H9 (cell line): ENCODE measurements at places on chromosomes 7 and 10.

- no peaks in the 10 kb centered on the region for H3K36me3 ChIP-seq
- no peak overlapping the region for H3K4me3 ChIP-seq
- H3K4me1 ChIP-seq = peaks cover 4% of the 10 kb centered on the region; the same call in 1 of the 2 replicates
- no peak overlapping the region for H3K27ac ChIP-seq
- DNase-seq = no peak
Measured at GRCh38 chr10:76946270-76946669, 691.3 kb downstream of the KCNMA1 start.

DNA sequence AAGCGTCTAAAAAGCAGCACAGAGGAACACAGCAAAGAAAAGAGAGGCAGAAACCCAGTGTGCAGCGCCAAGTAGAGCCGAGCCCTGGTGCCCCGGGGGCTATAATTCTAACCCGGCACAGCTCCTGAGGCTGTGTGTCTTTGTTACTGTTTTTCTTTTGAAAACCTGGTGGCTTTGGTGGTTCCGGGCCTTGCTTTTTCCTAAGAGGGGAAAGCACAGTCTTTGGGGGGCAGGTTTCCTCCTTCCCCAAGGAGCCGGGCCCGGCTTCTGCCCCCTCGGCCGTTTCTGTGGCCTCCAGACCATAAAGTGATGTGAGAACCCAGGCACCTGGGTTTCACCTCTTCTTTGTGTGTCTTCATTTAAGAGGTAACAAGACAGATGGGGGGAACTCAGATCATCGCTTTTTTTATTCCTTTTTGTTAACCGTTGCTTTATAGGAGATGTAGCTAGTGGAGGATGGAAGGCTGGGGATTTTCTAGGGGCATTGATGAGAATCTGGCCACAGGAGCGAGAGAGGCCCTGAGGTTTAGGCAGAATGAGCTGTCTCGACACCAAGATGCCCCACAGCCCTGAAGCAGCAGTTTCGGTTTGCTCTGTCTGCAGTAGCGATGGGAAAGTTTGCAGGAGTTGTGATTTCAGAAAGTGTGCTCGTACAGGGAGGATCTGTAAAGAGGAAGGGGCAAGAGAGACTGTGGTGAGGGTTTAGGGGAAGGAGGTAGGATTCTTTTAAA is 367.8 kb upstream of the GALNT17 start:
- H3K27ac ChIP-seq = no peak overlapping the region
- no peak overlapping the region for H3K4me3 ChIP-seq
- no peaks in the 10 kb centered on the region for H3K4me1 ChIP-seq
- H3K36me3 ChIP-seq = peaks cover 38% of the 10 kb centered on the region; the same call in 2 of the 3 replicates

- no peaks in the 10 kb centered on the region for H3K27me3 ChIP-seq
- peaks cover 39% of the 10 kb centered on the region for H3K36me3 ChIP-seq
- no peak for DNase-seq
- no peak overlapping the region; the same call in 2 of the 3 replicates for H3K4me3 ChIP-seq
- H3K4me1 ChIP-seq = peaks cover 2% of the 10 kb centered on the region; the same call in 1 of the 2 replicates
- no peak overlapping the region for H3K27ac ChIP-seq
Measured at GRCh38 chr7:22867003-22867402, 44.4 kb upstream of the TOMM7 start.

- no peak for DNase-seq
- peaks cover 12% of the 10 kb centered on the region for H3K4me1 ChIP-seq
- H3K27me3 ChIP-seq = no peaks in the 10 kb centered on the region; the same call in 1 of the 2 replicates
- no peak overlapping the region for H3K27ac ChIP-seq
Measured at GRCh38 chr10:44395902-44396670, 11.2 kb upstream of the CXCL12 start.

GRCh38 chr7:2441430-2442058 is 34.7 kb downstream of the GRIFIN start:
- H3K36me3 ChIP-seq = peaks cover 23% of the 10 kb centered on the region
- H3K27ac ChIP-seq = no peak overlapping the region
- DNase-seq = no peak
- H3K4me3 ChIP-seq = no peak overlapping the region
- H3K4me1 ChIP-seq = no peaks in the 10 kb centered on the region

GRCh38 chr7:101666293-101666692 is 37.2 kb upstream of the MYL10 start:
- H3K27me3 ChIP-seq = no peaks in the 10 kb centered on the region
- no peak overlapping the region for H3K4me3 ChIP-seq
- no peak for DNase-seq
